ENCODE measurements at places on chromosomes 3 and 15.

DNA sequence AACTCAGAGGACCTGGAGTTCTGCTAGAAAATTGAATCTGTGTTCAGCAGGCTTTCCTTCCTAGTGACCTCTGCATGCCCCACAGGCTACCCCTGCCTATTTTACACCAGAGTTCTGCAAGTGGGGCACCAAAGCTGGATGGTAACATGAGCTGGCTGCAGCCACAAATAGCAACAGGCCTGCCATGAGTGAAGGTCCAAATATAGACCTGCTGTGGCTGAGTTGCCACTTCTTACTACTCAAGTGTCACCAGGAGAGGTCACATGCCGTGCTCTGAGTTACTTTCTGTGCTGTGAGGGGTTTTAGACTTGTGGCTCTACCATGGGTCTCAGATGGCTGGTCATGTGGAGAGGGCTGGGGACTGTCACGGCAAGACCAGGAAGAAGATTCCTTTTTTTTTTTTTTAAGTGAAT, at the start of gene FSD2:
TSS of gene FSD2 (minus strand) at position 76 of the 413 bp plus-strand sequence. CDS start 18,679 bp downstream, outside the sequence.
- DNase-seq: no peak

DNA sequence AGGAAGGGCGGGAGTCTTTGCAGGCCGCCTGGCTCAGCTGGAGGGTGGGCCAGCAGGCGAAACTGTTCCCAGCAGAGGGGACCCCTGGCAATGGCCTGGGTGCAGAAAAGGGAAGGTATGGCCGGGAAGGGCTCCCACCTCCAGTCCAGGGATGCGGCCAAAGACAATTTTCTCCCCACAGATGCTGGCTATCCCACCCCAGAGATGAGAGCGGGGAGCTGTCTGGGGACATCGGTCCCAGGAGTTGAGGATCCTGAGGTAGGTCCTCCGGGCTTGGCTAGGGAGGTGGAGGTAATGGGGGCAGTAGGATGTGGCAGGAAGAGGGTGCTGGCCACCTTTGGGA, 1.7 kb downstream of the SEMA3G start:
- no peak for DNase-seq

GRCh38 chr3:23640471-23641146, 165.1 kb upstream of the UBE2E1 start:
- DNase-seq: no peak

DNA sequence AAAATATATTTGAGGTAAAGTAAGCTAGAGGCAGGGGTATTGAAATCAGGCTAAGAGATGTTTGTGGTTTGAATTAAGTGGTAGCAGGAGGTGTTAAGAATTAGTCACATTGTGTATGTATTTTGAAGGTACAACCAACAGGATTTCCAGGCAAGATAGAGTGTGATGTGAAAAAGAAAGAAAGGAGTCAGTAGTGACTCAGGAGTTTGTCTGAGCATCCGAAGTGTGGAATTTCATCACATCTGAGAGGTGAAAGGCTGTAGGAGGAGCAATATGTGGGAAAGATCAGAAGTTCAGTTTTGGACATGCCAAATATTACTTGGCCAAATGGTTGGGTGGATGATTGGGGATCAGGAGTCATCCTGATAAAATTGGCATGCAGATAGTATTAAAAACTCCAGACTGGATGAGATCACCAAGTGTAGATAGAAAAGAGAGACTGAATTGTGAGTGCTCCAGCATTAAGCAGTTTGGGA, 32.1 kb upstream of the EBLN2 start:
- DNase-seq: no peak

DNA sequence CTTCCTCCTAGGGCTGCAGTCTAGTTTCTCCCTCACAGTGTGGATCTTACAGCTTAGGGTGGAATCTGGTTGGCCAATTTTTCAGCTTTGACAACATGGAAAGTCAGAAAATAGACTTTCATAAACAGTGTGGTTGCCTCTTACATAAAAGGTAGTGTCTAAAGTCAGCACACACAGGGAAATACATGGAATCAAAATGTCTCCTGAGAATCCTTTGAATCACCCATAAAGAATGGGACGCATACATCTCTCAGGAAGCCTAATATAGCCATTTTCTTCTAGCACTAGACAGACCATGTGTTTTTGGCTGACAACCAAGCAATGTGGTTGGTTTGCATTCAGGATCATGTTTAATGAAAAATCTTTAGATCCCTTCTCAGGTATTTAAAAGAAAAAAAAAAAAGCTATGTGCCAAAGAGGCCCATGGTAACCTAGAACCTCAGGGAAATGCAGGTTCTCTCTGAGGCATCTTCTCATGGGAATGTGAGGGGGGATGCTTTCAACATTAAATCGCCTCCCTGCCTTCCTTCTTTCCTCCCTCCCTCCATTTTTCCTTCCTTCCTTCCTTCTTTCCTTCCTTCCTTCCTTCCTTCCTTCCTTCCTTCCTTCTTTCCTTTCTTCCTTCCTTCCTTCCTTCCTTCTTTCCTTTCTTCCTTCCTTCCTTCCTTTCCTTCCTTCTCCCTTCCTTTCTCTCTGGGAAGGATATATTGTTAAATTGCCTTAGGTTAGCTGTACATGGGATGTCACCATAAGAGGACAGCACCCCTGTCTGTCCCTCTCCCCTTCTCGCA, 34.3 kb upstream of the ZBTB38 start:
- DNase-seq: no peak

All from hippocampal formation (tissue), 2 donors.